Cardiac septum (tissue), 1 donor: ENCODE measurements at places on chromosomes 12 and 14.

- no peak for DNase-seq
Measured at GRCh38 chr14:80388980-80389711, 177.8 kb upstream of the DIO2 start.

DNA sequence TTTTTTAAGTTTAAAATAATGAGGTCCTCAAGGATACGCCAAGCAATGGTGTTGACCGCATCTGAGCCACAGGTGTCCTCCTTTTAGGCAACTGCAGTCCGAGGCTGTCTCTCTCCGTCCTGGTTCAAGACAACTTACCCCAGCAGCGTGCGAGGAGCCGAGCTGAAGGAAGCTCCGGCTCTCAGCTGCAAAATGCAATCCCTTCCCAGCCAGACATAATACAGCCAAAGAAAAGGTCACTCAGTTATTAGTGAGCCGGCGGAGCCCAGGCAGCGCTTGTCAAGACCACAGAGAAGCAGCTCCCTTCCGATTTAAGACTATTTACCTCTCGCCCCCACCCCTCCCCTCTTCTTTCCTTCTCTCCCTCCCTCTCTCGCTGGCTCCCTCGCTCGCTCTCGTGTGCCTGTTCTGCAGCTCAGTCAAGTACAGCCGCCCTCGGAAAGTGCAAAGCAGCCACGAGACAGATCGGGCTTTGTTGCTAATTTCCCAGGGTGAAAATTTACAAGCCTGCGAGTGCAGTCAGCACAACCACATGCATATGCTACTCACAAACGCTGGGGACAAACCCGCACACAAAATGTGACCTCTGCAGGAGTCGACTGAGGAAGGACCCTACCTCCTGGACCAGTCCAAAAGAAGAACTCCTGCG is 363 bp upstream of the LMO3 start:
- DNase-seq = no peak

- DNase-seq = no peak
Measured at GRCh38 chr14:38074754-38075153, 132.9 kb upstream of the SSTR1 start.

GRCh38 chr14:64114796-64115195 is 179.4 kb downstream of the ESR2 start:
- DNase-seq = no peak

DNA sequence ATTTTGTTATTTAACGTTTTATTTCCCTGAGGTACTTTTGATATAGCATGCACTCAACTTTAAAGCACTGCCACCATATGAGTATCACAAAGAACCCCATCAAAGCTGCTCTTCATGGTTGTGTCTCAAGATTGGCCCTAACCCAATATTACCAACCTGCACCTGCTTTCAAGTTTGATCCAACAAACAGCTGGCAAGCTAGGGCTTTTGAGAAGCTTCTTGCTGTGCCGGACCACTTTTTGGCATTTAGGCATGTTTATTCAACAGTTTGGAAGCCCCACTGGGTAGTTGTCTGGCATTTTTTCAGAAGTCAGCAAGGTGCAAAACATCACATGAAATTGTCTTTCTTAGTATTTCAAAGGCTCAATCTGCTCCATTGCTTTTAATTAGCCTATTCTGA is 137.2 kb upstream of the PLEKHA5 start:
- no peak for DNase-seq

GRCh38 chr12:41441180-41441579 is 253.1 kb downstream of the PDZRN4 start:
- no peak for DNase-seq

- no peak for DNase-seq
Measured at GRCh38 chr12:93783832-93784231, 106.7 kb downstream of the CRADD start.

GRCh38 chr14:72615451-72616121 is 278.3 kb downstream of the DPF3 start:
- no peak for DNase-seq

GRCh38 chr12:6120796-6121473 is 3.5 kb downstream of the VWF start:
- DNase-seq = no peak

DNA sequence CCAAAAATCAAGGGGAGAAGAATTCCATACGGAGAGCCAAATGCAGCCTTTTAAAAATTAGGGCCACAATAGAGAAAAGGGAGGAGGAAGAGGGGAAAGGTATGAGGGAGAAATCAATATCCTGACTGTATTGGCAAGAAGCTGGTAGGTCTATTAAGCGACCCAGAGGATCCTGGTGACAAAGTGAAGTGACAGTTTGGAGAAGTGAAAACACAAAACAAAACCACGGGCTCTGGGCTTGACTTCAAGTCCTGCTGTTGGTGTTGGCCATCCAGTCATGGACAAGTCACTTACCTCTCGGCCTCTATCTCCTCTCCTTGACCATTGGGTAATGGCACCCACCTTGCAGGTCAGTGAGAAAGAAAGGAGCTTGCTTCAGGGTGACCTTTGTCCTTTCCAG is 47.0 kb upstream of the KCNA5 start:
- DNase-seq = peak; percentile 9

GRCh38 chr12:101570047-101570446 is 24.7 kb upstream of the MYBPC1 start:
- DNase-seq = no peak

- DNase-seq = no peak
Measured at GRCh38 chr12:578748-579419, 84.4 kb downstream of the NINJ2 start.

DNA sequence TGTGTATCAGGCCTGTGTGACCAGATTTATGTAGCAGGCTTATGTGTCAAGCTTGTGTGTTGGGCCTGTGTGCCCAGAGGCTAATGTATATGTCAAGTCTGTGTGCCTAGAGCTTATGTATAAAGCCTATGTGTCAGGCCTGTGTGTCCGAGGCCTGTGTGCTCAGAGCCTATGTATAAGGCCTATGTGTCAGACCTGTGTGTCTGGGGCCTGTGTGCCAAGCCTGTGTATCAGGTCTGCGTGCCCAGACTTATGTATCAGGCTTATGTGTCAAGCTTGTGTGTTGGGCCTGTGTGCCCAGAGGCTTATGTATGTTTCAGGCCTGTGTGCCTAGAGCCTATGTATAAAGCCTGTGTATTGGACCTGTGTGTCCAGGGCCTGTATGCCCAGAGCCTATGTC is 249.3 kb upstream of the AVPR1A start:
- DNase-seq = no peak

DNA sequence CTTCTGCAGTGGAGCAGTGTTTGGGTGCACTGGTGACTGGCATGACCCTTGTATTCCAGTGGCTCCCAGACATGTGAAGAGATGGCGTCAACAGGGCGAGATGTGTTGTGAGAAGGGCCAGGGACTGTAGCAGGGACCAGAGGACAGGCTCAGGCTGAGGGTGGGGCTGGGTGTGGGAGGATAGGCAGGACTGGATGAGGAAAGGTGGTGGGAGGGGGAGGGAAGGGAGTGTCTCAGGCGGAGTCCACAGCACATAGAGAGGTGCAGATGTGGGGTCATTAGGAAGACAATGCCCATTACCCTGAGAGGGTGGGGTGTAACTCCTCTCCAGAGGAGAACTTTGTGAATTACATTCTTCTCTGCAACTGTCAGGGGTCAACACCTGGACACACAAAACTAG is 78.5 kb downstream of the DICER1 start:
- DNase-seq = no peak

DNA sequence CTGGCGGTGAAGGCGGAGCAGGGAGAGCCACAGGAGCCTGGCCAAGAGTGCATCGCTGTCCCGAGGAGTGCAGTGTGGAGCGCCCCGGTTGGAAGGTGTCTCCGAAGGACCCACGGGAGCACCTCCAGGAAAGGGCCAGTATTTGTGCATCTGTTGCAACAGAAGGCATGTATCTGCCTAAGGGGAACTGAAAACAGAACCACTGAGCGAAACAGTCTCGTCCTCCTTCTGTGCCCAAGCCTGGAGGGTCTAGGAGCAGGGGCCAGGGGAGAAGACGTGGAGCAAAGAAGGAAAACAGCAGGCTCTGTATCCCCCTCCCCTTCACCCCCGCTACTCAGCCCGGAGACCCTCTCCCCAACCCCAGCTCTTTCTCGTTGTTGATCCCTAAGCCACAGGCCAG is 5.3 kb upstream of the LRRC10 start:
- no peak for DNase-seq

DNA sequence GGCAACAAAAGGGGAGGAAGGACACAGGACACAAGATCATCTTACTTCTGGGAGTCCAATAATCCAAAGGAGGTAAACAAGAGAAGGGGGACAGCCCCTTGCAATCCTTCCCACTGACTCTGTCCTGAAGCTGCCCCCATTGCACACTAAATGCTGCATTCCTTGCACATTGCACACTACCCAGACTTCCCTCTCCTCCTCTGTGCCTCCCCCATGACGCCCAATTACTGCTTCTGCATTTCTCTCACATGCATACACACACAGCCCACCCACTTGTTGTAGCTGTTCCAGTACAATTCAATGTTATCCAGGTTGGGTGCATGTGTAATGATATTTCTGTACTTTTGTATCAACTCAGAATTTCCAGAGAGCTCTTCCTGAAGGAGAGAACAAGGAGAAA is 5.5 kb downstream of the NDRG2 start:
- no peak for DNase-seq

DNA sequence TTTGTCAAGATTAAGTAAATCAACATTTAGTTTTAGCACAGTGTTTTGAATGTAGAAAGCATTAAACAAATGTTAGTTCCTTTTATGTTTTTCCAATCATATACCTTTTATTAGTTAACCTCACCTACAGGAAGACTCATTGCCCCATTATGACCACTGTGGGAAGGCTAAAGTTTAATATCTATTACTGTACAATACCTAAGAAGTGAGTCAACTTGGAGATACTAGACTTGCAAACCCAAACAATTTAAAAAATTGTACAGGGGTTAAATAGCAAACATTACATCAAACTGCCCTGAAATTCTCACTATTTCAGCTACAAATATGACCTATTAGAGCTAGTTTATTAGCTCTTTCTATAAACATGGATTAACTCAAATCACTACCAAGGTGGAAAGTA is 8.6 kb upstream of the G2E3 start:
- DNase-seq = no peak

GRCh38 chr12:112932485-112933128 is 5.7 kb upstream of the OAS3 start:
- DNase-seq = no peak

GRCh38 chr12:69932676-69933552 is 107.9 kb downstream of the MYRFL start:
- no peak for DNase-seq
